ENCODE measurements at places on chromosomes 11 and 22.
A peak's percentile ranks its signal among the peaks of the same experiment; 100 is the strongest.

DNA sequence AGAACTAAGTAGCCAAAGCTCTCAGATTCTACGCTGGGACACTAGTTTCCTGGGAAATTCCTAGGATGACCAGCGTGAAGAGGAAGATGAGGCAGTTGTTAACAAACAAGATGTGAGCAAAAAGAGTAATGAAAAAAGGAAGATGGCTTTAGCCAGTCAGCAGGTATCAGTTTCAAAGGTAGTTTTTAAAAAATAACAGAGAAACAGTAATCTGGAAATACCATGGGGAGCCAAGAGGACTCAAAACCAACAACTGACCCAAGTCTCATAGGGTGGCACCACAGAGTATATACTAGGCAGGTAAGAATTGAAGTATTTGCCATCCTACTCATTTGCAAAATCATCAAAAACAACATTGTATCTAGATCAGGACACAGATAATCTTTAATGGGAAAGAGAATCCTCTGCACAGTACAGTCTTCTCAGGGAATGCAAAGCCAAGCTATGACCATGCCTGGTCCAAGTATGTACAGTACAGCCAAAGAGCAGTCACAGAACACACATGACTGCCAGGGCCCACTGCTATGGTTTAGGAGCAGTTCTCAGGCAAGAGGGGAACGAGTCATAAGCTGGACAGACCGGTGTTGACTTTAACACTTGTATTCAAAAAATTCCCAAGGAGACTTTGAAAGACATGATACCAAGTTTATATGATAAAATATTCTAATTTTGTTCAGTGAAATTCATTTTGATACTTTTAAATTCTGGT lies 20.6 kb downstream of the MSANTD4 start:
- no peak for DNase-seq

- no peak for DNase-seq
Measured at GRCh38 chr11:107713009-107713408, 1.2 kb upstream of the SLN start.

DNA sequence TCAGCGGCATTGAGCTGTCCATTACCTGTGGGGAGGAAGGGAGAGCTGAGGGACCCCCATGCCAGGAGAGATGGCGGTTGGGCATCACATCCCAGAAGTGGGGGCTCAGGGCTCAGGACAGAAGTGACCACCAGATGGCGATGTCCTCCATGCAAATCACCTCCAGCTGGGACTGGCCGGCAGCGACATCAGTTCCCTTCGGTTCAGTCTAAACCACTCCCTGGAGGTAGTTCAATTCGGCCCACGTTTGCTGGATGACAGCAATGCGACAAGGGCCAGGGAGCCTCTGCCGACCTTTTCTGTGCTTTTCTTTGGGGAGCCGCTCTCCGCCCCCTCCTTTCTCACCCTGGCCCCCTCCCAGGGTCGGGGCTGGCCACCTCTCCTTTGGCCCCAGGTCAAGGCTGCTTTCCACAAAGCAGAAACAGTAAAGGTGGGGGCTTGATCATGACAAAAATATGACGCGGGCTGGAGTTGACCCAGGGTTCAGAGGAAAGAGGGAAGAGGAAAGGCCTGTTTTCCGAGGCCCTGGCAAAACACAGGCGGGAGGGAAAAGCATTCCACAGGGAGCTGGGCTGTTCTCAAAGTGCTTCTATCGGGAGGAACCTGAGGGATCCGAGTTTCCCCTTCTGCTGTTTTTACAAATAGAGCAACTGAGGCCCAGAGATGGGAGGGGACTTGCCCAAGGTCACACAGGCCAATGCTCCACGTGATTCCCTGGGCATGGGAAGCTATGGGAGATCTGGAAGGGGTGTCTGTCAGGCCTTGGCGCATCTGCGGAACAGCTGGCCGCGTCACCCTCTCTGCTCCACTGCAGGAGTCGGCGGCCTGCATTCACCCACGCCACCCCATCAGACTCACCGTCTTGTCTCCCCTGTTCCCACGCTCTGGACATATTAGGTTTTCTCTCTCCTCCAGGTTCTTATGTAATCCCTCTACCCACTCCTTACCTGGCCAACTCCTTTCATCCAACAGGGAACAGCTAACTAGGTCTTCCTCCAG lies 54.7 kb downstream of the FBXO7 start:
- peak; percentile 81 for DNase-seq

- no peak for DNase-seq
Measured at GRCh38 chr11:13221722-13222121, 55.9 kb upstream of the BMAL1 start.

- no peak for DNase-seq
Measured at GRCh38 chr11:79119491-79120284, 321.1 kb downstream of the TENM4 start.

- DNase-seq = peak; percentile 85
Measured at GRCh38 chr22:22060200-22061084, 77.9 kb upstream of the TOP3B start.

GRCh38 chr11:114317787-114318137 lies 21.6 kb downstream of the NNMT start:
- no peak for DNase-seq

- DNase-seq = no peak
Measured at GRCh38 chr11:116993599-116993998, 104.6 kb downstream of the SIK3 start.

DNA sequence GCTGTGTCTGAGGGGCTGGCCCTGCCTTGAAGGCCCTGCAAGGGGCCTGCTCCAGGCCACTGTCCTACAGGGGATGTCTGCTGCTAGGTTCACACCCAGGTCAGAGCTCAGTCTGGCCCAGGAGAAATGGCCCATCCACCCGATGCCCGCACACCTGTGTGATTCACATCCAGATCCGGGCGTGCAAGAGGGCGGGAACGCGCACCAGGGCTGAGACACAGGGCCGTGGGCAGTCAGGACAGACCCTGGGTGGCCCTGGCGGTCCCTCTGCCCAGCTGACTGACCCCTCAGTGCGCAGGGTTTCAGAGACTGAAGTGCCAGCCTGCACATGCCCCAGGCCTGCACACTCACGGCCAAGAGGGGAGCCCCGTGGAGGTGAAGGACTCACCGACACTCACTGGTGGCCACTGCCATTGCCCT lies 7.4 kb downstream of the TOLLIP start:
- no peak for DNase-seq

GRCh38 chr11:44267750-44268613 lies 42.0 kb downstream of the ALX4 start:
- DNase-seq = no peak

GRCh38 chr11:4054643-4055042 lies 40.0 kb upstream of the RRM1 start:
- no peak for DNase-seq

Measured in Calu3 (cell line).